Heart right ventricle (tissue), 16 donors: ENCODE measurements at places on chromosomes 7 and 10.
A peak's percentile ranks its signal among the peaks of the same experiment; 100 is the strongest.

GRCh38 chr7:47248797-47249196 lies 333.1 kb downstream of the TNS3 start:
- DNase-seq, result no peak

DNA sequence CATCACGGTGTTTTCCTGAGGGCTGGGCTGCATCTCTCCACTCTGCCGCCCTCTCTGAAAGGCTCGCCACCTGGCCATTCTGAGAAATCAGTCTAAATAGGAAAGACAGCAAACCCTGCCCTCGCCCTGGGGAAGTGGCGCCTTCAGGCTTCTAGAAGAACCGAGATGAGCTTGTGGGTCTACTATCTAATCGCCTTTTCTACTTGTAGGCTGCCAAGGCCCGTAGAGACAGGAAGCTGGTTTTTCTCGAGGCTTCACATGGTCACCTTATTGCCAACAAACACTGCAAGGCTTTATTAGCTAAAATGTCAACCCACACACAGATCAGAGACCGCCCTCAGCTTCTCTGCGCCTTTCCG lies 21.4 kb downstream of the LAT2 start:
- DNase-seq, result no peak

DNA sequence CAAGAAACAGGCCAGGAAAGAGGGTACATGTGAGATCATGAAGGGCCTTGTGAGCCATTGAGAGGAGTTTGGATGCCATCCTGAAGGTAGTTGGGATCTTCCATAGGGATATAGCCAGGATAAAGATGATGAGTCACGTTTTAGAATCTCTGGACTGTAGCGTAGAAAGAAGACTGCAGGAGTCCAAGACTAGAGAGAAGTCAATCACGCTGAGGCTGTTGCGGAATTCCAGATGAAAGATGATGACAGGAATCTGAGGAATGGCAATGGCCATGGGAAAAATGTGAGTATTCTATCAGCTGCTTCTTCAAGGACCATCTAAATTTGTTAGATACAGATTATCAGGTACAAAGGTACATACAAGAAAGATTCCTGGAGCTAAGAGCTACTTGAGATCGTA lies 711.3 kb downstream of the GRM8 start:
- DNase-seq, result no peak

- DNase-seq, result no peak
Observed at GRCh38 chr10:58016614-58017013, 251.1 kb downstream of the IPMK start.

- no peak for DNase-seq
Observed at GRCh38 chr10:69413221-69413865, 3.4 kb downstream of the TACR2 start.

GRCh38 chr10:13717936-13718772 lies 131.4 kb downstream of the PRPF18 start:
- DNase-seq, result peak; percentile 80
